ENCODE measurements at places on chromosomes 6 and 20. TPM values are rescaled to one million over a fixed set of nuclear protein-coding genes. Genes with fewer than 3 reads are reported as not detected.

HAO1 gene
- not detected for total RNA-seq

MUC21 gene
- total RNA-seq, result not detected

BMP2 gene
- 6.6 TPM for total RNA-seq

ANKEF1 gene
- 4.5 TPM for total RNA-seq

- DNase-seq, result no peak
Observed at GRCh38 chr6:48713612-48714011, 602.6 kb upstream of the PTCHD4 start.

DNA sequence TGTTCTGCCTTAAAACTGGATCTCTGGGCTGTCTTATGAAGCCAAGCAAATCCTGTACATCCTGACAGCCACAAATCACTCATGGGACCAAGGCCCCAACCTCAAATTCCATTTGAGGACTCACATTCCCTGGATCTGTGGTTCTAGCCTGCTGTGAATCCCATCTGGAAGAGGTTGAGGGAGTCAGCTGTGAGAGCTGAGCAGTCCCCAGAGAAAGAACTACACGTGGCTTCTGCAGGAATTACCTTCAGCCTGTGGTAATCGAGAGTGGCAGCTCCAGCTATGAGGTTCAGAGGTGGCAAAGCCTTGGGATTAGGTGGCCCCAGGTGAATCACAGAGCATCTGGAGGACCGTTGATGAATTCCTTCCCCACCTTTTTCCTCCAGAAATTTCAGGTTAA is 245.2 kb downstream of the SLC24A3 start:
- peak; percentile 32 for DNase-seq

Measured in M059J (cell line).